Right lobe of liver (tissue), 6 donors: ENCODE measurements at places on chromosomes 5 and 9. TPM values are rescaled to one million over a fixed set of nuclear protein-coding genes. Genes with fewer than 3 reads are reported as not detected.

DNA sequence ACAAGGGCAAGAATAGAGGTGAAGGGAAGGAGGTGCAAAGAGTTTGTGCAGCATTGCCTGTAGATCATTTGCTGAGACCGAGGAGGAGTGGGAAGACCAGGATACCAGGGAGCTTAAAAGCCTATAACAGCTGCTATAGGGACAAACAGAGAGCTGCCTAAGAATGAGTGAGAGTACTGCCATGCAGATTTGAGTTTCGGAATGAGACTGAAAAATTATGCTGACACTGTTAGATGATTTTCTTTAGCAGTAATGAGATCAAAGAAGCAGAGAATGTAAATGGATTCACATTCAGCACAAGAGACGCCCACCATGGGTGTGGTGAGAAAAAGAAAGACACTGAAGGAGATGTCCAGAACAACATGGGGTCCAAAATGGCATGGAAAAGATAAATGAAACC lies 69.7 kb downstream of the EPB41L4A start:
- DNase-seq, result no peak

- DNase-seq, result no peak
These were observed 103.7 kb upstream of the MPDZ start for GRCh38 chr9:13383216-13383615.

DNA sequence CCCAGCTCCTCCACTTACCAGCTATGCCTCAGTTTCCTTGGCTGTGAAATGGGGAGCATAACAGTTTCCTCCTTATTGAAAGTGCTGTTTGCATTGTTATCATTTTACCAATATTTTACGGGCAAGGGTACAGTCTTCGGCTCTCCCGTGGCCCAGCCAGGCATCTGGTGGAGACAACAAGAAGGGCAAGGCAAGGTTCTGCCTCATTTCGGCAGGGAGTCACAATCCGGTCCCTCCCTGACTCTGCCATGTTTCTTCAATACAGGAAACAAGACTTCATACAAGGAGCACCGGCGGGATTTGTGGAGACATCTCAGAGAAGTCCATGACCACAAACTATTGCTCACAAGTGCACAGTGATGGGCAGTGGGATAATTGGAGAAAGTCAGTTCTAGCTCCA lies 174.0 kb downstream of the FGF18 start:
- no peak for DNase-seq

The PRRX2 gene
- not detected for total RNA-seq

The IRX1 gene
- total RNA-seq, result not detected
